NCI-H187 (cell line): ENCODE measurements at places on chromosomes 12 and 14.
A peak's percentile ranks its signal among the peaks of the same experiment; 100 is the strongest.

DNA sequence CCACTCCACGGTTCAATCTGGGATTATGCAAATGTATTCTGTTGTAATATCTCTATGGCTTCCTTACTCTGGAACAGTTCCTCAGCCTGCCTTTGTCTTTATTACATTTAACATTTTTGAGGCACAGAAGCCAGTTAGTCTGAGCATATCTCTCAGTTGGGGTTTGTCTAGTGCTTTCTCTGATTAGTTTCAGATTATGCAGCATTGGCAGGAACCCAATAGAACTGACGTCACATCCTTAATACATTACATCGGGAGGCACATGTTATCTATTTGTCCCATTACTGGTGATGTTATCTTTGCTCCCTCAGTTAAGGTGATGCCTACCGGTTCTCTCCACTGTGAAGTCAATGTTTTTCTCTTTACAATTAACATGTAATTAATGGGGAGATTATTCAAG lies 62.4 kb downstream of the PPM1A start:
- no peak for DNase-seq

GRCh38 chr14:67502867-67503266 lies 14.3 kb upstream of the TMEM229B start:
- no peak for DNase-seq

- DNase-seq: no peak
Observed at GRCh38 chr12:66380769-66381535, 78.7 kb downstream of the HELB start.

- DNase-seq: no peak
Observed at GRCh38 chr12:5267603-5268423, 164.1 kb upstream of the NTF3 start.

- no peak for DNase-seq
Observed at GRCh38 chr14:96584199-96584906, 82.2 kb downstream of the PAPOLA start.

GRCh38 chr12:49079793-49080192 lies 10.0 kb upstream of the RHEBL1 start:
- DNase-seq: no peak

DNA sequence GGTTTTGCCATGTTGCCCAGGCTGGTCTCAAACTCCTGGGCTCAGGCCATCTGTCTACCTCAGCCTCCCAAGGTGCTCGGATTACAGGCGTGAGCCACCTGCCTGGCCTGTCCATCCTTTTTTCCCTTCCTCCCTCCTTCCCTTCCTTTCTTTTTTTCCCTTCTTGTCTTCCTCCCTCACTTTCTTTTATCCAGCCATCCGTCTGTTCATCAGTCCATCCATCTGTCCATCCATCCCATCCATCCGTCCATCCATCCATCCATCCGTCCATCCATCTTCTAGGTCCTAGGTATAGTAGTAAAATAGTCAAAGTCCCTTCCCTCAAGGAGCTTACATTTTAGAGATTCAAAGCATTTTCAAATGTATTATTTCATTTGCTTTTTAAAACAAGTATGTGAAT lies 56.8 kb downstream of the CRADD start:
- no peak for DNase-seq

DNA sequence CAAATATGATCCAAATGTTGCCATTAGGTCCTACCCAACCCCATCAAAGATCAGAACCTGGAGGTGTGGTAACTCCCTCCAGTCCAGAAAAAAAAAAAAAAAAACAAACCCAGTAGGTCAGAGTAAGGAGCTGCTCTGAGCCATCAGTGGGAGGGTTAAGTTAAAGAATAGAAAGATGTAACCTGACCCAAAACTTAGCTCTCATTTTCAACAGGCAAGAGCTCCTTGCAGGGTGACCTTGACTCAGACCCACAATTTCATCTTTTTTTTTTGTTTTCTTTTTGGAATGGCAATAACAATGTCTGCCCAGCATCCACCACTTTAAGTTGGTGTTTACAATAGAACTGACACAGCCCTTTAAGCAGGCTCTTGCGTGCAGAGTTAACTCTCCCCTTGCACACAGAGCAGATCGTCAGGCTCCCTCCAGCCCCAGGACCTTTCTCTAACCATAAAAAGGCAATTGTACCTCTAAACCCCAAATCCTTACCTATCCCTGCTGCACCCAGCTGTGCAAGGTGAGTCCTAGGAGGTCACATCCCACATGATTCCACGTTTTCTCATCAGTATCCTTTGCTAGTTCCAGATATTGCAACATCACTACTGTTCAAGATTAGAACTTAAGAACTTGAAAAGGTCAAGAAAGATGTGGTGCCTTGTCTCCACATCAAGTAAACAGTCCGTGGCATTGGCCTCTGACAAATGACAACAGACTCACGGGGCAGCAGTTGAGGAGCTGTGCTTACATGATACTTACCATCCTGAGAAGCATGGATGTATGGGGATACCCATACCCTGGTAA lies 178.6 kb upstream of the EEA1 start:
- no peak for DNase-seq

DNA sequence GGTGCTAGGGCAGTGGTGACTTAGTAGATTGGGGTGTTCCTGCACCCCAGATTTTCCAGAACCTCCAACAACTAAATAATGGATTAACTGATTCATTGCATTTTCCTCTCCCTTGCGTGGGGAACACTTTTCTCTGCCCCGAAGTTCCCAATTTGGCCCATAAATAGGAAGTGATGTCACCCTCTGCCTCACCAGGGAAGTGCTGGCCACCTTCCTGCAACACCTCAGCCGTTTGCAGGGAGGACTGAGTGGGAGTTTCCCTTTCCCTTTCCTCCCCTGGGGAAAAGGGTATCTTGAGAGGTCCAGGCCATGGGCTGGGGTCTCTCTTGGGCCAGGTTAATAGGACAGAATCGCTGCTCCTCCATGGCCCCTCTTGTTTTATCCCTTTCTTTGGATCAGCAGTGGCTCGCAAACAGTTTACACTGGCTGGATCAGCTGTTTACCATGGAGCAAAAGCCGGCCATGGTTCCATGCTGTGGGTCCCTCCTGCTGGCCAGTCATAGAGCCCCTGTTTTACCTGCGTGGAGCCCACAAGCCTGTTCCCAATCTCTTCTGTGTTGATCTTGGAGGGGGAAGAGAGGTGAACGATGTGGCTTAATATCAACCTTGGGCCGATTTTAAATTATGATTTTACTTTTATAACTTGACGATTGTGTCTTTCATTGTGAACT lies 91.6 kb upstream of the VRK1 start:
- no peak for DNase-seq

- DNase-seq: no peak
Observed at GRCh38 chr12:119311878-119312277, 22.7 kb upstream of the CCDC60 start.

DNA sequence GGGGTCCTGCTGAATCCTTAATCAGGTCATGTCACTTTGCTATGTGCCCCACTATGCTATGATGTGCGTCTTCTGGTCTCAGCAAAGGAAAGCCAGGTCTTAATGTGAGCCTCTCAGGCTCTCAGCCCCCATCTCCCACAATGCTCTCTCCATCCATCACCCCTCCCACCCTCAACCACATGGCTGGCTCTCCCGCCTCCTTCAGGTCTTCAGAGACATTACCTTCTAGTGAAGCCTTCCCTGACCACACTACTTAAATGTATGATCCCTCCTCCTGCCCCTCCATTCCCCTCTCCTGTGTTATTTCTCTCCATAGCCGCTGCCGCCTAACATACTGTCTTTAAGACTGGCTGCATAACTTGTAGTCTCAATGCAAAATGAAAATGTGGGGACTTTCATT lies 50.5 kb downstream of the KRT80 start:
- DNase-seq: no peak

DNA sequence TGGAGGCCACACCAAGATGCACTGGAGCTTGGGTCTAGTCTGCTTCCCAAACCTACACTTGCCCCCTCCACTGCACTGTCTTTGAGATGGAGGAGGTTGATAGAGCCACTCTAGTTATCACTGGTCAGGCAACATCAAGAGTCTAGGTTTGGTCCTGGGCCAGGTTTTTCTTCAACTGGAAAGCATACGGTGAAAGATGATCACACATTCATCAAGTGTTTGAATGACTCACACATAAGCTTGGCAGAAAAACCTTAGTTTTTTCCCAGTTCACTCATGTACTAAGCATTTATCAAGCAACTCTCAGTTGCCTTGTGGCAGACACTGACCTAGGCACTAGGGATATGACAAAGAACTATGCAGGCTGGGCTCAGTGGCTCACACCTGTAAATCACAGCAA lies 84.5 kb downstream of the PLEKHG3 start:
- no peak for DNase-seq

- DNase-seq: peak; percentile 51
Observed at GRCh38 chr14:69685716-69686115, 74.3 kb downstream of the SUSD6 start.

GRCh38 chr14:93023802-93024434 lies 91.8 kb downstream of the ITPK1 start:
- no peak for DNase-seq

- DNase-seq: no peak
Observed at GRCh38 chr14:102966681-102967505, 44.4 kb downstream of the AMN start.

DNA sequence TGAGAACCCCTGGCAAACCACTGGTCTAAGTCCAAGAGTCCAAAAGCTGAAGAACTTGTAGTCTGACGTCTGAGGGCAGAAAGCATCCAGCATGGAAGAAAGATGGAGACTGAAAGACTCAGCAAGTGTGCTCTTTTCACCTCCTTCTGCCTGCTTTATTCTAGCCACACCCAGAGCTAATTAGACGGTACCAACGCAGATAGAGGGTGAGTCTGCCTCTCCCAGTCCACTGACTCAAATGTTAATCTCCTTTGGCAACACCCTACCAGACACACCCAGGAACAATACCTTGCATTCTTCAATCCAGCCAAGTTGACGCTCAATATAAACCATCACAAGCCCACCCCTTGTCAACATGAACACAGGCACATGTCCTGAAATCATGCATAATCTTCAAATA lies 155.1 kb downstream of the CCDC59 start:
- no peak for DNase-seq

GRCh38 chr12:102816816-102817434 lies 100.1 kb downstream of the PAH start:
- DNase-seq: no peak

DNA sequence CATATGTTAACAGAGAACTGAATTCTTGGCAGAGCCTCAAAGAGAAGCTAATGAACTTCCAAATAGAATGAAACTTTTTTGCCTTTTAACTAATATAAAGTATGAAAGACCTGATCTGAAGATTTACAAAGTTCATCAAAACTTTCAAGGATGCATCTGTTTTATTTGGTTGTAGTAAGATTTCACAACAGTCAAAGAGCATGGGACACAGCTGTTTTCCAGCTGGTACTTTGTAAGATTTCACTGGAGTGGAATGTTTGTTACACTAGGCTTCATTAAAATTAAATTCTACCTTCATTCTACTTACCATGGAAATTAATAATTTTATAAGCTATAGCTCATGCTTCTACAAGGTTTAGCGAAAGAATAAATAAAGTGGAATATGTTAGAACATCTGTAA lies 351.2 kb downstream of the SLC6A15 start:
- no peak for DNase-seq
